Naive thymus-derived CD4-positive, alpha-beta T cell (primary cell): ENCODE measurements at places on chromosomes 5 and 9.

- no peak for DNase-seq
These were observed 178.0 kb upstream of the PPP1R26 start for GRCh38 chr9:135301271-135302263.

DNA sequence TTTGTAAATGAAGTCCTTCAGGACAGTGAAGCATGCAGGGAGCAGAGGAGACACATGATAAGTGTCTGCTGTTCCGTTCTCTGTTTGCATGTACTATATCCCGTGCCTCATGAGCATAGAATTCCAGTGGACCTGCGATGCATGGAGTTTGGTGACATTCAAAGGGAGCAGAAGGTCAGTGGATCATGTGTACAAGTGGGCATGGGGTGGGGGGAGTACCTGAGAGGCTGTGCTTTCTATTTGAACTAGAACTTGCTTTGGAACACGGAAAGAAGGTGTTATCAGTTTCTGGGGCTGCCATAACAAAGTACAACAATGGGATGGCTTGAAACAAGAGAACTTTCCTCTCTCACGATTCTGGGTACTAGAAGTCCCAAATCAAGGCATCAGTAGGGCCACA is 5.1 kb upstream of the CCNJL start:
- DNase-seq, result no peak

- DNase-seq, result no peak
These were observed 63.6 kb downstream of the SUSD1 start for GRCh38 chr9:112111461-112111860.

DNA sequence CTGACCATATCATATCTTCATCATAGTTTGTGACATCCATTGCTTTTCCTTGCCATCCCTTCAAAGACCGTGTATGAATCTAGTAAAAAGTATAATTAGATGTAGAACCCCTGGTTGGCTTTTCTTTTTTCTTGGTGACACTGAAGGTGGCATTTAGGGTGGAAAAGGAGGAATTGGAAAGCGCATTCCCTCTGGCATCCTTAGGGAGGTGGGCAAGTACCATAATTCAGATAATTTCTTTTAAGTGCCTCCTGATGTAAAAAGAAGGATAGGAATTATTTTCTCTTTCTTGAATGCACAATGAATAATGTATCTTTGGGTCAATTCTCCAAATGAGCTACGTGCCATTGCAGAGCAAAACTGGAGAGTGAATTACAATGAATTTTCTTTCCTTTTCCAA is 73.2 kb upstream of the SMARCA2 start:
- no peak for DNase-seq

GRCh38 chr5:142685418-142686209 is at the start of gene FGF1:
TSS of gene FGF1 (minus strand) at chr5:142686090. CDS start at chr5:142614127, 71,963 bp downstream.
- DNase-seq, result no peak

DNA sequence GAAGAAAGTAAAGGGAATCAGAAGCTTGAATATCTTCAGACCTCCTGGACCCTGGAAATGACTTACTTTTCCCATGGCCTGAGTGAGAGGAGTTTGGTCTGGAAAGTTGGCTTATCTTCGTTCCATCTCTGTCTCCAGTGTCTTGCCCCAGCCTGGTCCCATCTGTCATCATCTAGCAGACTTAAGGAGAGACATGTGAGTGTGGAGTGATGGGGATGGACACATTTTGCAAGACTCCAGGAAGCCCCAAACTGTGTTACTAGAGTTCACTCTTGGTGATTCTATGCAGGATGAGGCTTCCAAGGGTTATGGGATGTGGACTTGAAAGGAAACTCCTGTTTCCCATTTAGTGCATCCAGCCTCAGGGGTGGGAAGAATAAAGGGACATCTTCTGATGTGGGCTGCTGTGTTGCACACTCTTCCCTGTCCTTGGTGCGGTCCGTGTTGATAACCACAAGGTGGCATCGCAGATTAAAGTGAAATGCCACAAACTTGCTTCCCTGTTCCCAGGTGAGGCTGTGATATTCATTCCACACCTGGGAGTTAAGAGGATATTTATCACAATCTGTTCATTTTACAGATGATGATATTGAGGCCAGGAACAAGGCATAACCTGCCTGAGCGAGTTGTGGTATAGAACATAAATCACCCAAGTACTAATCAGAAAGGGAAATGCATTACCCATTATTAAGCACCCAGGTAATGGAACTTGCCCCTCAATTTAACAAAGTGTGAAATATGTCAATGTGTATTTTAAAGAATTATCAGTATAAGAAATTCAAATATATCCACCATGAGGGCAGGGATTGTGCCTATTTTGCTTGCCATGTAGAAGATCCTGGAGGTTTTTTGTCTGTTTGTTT is 269.9 kb upstream of the PAPPA start:
- no peak for DNase-seq

- DNase-seq, result no peak
These were observed 50.3 kb downstream of the HINT1 start for GRCh38 chr5:131114754-131115153.

DNA sequence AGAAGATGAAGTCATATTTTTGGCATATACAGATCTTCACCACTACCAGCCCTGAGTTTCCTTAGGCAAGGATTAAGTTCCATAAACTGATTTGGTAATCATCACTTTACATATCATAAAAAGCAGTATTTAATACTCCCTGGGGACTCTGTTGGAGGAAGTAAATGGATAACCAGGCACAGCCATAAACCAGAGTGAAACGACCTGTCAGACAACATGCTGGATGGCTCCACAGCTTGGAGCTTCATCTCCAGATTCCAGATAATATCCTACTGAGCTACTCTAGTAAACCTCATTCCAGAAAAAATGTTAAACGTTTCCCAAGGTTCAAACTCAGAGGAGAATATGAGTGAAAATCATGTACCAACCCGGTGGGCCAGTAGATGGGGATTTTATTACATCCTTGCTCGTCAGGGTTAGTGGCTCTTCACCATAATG is 109.2 kb downstream of the BASP1 start:
- no peak for DNase-seq

DNA sequence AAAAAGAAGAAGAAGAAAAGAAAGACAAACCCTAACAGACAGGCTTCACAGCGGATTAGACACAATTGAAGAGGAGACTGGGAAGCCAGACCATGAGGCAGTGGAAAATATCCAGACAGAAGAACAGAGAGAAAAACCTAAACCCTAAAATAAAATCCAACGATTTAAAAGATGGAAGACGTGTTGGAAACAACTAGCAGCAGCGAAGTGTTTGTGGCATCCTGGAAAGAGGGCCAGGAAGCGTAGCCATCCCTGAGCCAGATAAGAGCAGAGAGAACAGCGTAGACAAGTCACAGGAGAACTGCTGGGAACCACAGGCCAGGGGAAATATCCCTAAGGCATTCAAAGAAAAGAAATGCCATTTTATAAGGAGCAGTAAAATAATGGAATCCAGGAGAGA is 39.7 kb upstream of the NKD2 start:
- DNase-seq, result no peak

DNA sequence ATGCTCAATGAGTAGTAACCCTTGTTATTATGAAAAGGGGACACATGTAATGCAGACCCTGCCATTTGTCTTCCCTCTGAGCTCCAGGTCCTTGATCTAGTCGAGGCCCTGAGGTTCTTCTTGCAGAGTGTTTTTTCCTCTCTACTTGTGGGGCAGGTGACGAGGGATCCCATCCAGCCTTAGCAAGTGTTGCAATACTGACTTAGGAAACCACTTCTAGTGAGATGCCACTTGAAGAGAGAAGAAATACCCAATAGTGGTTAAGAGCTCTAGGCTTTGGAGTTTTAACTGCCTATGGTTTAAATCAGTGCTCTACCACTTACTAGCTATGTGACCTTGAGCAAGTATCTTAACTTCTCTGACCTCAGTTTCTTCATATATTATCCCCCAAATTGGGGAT is 10.2 kb downstream of the PPARGC1B start:
- no peak for DNase-seq
